ENCODE measurements at places on chromosomes 6 and 20.

DNA sequence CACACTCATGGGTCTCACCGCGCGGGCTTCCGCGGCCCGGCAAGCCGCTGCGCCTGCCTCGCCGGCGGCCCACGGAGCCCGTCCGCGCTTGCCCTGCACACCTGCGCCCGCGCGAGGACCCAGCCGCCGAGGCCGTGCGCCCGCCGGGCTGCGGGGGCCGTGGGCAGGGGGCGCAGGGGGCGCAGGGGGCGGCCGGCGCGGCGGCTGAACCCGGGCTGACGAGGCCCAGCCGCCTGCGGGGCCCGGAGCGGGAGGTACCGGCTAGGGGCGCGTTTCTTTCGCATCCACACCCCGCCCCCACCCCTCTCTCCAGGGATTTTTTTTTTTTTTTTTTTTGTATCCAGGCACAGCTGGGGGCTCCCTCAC lies 43.8 kb upstream of the OSTM1 start:
- no peak for DNase-seq

DNA sequence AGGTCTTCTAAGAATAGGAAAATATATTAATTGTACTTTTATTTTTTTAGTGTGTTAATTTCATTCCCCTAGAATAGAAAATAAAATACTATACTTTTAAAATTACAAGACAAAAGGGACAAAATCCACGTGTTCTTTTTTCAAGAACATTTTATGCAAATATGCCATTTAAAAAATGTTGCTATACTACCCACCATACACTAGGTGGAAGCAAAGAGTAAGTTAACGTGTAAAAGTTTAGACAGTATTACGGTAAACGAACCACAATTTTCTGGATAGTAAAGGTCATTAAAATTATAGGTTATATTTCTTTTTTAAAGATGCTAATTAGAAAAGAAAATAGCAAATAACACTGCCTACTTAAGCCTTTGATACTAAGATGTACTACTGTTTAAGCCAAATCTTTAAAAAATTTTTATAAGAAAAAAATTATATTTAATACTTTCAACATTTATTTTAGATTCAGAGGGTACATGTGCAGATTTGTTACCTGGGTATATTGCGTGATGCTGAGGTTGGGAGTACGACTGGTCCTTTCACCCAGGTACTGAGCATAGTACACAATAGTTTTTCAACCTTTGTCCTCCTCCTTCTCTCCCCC lies 287.6 kb downstream of the PHF3 start:
- no peak for DNase-seq

DNA sequence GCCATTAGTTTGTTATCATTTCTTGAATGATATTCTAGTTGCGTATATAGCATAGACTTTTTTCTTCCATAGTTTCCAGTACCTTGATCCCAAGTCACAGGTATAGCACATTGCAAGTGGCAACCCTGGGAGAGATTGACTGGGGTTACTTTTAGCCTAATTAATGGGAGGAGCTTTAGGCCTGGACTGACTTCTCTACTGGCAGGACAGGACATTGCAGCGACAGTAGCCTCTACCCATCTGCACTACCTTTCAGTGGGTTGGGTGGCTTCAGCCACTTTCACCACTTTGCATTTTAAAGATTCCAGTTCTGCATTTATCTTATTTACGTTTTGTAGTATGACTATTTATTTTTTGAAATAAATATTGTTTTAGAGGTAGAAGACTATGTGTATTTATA lies 320.3 kb downstream of the RIMS1 start:
- DNase-seq, result no peak

- DNase-seq, result no peak
These were observed 239.7 kb upstream of the SUPT3H start for GRCh38 chr6:45617441-45617840.

DNA sequence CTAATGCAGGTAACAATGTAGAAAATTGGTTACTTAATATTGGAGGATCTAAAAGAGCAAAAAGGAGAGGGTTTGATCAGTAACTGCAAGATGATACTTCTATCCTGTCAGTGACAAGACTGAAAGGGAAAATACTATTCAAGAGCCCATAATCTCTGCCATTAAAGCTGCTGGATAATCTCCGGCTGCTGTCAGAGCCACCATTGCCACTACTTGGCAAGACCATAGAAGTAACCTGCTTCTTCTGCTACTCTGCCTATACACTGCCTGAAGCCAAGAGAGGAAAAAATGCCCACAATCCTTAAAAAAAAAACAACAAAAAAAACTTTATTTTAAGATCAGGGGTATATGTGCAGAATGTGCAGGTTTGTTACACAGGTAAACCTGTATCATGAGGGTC lies 386.5 kb upstream of the ID4 start:
- no peak for DNase-seq
